ENCODE measurements at places on chromosomes 7 and 10.

- no peak for DNase-seq
Observed at GRCh38 chr7:73705551-73705920, 13.9 kb downstream of the STX1A start.

DNA sequence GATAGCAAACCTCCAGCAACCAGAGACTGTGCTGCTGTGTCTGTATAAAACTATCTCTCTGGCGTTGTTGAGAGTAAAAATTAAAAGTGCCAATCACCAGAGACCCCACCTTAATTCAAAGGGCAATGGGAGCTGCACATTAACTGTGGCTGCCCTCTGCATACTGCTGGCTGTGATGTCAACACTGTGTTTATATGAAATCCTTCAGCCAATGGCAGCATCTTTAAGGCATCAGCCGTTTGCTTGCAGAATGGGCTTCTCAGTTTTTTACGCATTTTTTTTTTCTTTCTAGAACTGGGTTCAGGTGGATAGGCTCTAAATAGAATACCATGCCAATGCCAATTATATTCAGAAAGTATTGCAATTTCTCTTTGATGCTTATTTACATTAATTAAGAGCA lies 47.7 kb downstream of the CHN2 start:
- no peak for DNase-seq

GRCh38 chr10:80273523-80274170 lies 15.8 kb downstream of the MAT1A start:
- no peak for DNase-seq

GRCh38 chr10:30057894-30058556 lies 1.4 kb downstream of the JCAD start:
- DNase-seq: no peak

DNA sequence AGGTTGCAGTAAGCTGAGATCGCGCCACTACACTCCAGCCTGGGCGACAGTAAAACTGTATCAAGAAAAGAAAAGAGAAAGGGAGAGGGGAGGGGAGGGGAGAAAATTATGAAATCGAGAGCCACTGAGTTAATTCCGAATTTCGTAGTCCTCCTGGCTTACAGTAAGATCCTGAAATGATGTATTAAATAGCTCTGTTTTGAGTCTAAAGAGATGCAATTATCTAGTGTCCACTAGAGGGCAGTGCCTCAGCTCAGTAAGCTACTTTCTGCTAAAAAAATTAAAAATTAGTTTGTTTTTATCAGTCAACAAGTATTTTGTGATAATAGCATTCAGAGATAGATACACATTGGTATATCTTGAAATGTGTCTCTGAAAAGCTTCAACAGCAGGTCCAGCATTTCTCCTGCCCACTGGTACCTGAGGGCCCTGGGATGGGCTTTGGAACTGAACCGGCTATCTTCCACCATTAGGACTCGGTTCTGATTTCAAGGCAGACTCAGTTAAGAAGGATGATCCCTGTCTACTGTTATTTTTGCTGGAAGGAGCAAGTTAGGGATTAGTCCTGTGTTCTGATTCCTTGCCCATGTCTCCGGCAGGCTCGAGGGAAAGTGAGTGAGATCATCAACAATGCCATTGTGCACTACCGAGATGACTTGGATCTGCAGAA lies 19.5 kb downstream of the TSPAN33 start:
- peak; percentile 80 for DNase-seq

- DNase-seq: no peak
Observed at GRCh38 chr10:123599366-123599849, 66.7 kb upstream of the GPR26 start.

DNA sequence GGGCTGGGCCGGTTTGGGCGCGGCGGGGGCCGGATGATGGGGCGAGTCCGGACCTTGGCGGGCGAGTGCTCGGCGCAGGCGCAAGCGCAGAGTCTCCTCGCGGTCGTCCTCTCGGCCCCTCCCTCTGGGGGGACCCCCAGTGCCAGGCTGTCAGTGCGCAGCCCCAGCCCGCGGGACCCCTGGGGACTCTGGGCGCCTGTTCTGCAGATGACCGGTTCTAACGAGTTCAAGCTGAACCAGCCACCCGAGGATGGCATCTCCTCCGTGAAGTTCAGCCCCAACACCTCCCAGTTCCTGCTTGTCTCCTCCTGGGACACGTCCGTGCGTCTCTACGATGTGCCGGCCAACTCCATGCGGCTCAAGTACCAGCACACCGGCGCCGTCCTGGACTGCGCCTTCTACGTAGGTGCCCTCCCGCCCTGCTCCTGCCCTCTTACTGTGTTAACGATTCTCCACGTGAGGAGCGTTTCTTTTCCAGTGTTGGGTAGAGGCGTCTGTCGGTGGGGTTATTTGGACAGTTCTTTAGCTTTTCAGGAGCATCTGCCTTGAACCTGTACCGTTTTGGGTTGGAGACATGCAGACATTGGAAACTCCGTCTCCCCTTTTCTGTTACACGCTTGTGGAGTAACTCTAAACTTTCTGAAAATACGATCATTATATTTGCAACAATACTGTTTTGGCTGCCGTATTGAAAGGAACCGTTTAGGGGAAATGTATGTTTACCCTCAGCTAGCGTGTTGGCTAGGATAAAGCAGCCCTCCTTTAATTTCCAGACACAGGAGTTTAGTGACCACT lies 706 bp downstream of the BUB3 start:
- peak; percentile 79 for DNase-seq
